ENCODE measurements at places on chromosomes 6 and 20. TPM values are rescaled to one million over a fixed set of nuclear protein-coding genes. Genes with fewer than 3 reads are reported as not detected.

GRCh38 chr20:1448081-1448620 lies 18.5 kb downstream of the NSFL1C start:
- DNase-seq, result no peak

GRCh38 chr20:47319517-47320252 lies 36.8 kb downstream of the ZMYND8 start:
- no peak for DNase-seq

- DNase-seq, result no peak
Observed at GRCh38 chr6:166600931-166601330, 14.5 kb upstream of the RAMACL start.

DNA sequence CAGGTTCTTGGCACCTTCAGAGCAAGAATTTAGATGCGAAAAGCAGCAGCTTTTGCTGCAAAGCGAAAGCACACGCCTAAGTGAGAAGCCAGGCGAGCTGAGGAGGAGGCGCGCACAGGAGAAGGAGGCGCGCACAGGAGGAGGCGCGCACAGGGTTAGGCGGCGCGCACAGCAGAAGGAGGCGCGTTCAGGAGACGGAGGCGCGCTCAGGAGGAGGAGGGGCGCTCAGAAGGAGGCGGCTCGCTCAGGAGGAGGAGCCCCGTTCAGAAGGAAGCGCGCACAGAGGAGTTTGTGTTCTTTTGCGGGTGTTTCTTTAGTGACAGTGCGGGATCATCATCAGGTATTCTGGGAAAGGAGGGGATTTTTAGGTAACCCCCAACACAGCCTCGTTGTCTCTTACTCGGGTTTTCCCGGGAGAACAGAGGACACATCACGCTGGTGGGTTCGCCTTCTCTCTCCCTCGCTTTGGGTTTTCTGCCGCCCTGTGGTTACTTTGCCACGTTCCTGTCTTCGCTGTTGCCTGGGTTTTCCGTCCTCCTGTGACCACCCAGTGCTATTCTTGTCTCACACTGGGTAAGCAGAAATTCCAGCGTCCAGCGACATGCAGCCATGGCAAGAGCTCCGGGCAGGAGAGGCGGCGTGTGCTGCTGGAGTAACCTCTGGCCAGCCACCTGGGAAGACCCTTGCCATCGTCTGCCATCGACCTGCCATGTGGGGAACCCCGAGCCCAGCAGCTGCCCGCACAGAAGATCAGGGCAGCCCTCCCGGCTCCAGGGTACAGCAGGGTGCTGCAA lies 47.0 kb downstream of the WDR27 start:
- DNase-seq, result no peak

- DNase-seq, result no peak
Observed at GRCh38 chr6:71332012-71332411, 43.4 kb downstream of the OGFRL1 start.

DNA sequence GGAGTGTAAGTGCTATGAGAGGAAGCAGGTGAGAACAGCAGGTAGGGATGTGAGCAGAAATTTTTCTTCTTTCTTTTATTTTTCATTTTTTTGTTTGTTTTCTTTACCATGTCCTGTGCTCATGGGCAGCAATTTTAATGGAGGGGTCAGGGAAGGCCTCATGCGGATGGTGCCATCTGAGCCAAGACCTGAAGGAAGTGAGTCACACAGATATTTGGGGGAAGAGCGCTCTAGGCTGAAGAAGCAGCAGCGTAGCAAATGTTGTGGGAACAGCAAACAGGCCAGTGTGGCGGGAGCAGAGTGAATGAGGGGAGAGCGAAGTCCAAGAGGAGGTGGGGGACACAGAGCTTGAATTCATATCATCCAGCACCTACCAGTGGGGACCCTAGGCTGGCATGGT lies 12.7 kb downstream of the SPDEF start:
- no peak for DNase-seq

PDYN gene
- total RNA-seq, result not detected

ZNF322 gene
- total RNA-seq, result 16.3 TPM

DPPA5 gene
- not detected for total RNA-seq
